ENCODE measurements at places on chromosomes 1 and 21.

- no peak for DNase-seq
Observed at GRCh38 chr21:42086969-42087368, 15.9 kb downstream of the UMODL1 start.

DNA sequence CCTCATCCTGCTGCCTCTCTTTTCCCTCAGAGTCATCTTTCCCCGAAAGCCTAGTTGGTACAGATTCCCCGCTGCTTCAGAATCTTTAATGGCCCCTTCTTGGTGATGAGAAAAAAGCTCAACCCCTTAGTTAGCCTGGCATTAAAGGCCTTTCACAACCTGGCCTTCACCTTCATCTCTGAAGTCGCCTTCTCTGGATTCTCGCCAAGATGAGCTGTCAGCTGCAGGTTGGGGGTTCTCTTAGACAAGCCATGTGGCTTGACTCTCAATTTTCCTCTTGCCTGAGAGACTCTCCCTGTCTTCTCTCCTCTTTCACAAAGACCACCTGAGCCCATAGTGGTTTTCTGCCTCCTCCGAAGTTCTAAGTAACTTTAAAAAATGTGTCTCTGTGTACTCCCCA is 15.5 kb upstream of the DISC1 start:
- DNase-seq: no peak

DNA sequence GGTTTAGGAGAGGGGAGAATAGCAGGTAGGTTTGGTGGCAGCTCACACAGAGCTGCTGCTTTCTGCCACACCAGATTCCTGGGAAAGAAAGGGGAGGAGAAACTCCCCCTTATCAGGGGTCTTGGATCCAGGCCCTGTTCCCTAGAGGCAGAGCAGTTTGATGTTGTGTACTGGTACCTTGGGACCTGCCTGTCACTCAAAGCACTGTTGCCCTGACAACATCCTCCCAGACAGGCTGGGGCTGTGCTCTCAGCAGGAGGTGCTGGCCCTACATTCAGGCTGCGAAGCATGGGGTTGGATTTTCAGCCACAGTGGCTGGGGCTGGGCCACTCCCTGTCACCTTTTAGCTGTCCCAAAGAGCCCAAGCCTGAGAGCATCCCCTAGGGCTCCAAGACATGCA is 188.0 kb downstream of the GRIK3 start:
- no peak for DNase-seq

DNA sequence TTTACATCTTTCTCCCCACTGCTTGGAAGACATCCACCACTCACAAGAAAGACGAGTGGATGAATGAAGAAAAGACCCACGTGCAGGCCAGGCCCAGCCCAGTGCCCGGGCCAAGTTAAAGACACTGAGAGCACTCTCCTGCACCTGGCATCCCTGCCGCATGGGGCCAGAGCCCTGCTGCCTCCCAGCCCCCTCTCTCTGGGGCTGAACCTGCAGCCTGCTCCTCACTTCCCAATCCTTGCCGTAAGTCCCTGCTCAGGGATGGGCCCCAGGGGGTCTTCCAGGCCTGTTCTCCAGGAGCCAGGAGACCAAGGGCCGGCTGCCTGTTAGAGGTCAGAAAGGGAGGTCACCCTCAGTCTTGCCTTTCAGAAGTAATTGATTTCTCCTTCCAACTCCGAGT is 168.5 kb upstream of the ZC3H12A start:
- no peak for DNase-seq

DNA sequence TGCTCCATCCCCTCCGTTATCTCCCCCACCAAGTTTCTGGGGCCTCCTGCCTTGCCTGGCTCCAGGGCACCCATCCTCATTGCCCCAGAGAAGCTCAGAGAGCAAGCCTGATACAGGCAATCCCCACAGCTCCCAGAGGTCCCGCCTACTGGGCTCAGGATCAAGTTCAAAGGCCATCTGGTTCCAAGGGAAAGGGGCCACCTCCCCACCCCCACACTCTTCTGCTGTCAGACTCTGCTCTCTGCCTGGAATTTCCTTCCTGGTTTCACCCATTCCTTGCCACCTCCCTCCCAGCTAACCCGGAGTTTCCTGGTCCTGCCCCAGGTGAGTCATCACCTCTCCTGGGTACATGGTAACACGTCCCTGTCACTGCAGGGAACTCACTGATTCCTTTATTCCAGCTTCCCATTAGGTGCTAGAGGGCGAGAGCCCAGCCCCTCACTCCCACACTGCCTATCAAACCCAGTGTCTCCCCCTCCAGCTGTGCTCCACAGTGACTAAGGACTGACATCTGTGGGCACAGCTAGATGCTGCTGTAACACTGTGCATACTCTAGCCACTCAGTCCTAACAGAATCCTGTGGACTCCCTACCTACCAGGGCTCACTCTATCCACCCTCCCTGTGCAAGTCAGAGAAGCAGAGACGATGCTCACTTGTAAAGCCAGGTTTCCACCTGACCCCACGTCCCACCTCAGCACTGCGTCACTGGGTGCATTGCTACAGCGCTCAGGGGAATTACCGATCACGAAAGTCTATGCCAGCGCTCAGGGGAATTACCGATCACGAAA is 21.8 kb downstream of the RSPH1 start:
- no peak for DNase-seq

GRCh38 chr1:79497193-79497773 is 490.8 kb upstream of the ADGRL4 start:
- no peak for DNase-seq

GRCh38 chr1:109796484-109797302 is 33.0 kb upstream of the EPS8L3 start:
- DNase-seq: no peak

DNA sequence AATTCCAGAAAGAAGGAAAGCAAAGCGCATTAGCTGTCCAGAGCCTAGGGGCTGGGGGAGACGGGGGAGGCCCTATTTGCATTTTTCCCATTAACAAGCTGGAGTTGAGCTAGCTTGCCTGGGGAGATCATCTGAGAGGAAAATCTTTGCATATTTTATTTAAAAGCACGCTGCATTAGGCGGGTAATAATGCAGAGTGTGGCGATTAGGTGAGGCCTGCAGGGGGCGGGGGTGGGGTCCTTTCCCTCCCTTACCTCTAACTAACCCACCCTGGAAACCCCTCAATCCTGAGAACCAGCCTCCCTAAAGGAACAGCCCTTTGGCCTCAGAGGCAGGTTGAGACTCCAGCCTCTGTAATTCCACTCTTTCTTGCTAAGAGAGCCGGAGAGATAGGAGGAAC is 16.2 kb downstream of the C1orf216 start:
- DNase-seq: no peak

- no peak for DNase-seq
Observed at GRCh38 chr21:25855576-25855975, 120.8 kb downstream of the GABPA start.

GRCh38 chr1:115656461-115657077 is 14.8 kb downstream of the VANGL1 start:
- DNase-seq: no peak

- no peak for DNase-seq
Observed at GRCh38 chr1:159040893-159041724, 31.4 kb downstream of the IFI16 start.

DNA sequence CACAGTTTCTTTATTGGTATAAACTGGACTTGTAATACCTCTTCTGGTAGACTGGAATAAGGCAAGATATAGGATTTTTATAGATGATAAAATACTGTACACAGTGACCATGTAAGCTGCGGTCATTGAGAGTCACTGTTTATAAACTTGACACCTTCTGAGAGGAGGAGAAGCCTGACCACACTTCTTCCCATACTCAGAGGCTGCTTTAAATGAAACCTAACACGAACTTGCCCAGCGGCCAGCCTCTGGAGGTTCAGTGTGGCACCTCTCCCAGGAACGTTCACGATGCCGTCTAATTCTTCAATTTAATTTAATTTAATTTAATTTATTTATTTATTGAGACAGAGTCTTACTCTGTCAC is 22.5 kb downstream of the MTARC1 start:
- DNase-seq: no peak

- DNase-seq: no peak
Observed at GRCh38 chr1:3207217-3207848, 138.3 kb downstream of the PRDM16 start.

- DNase-seq: no peak
Observed at GRCh38 chr1:9601942-9602793, 13.5 kb downstream of the TMEM201 start.

GRCh38 chr1:234871710-234872271 is 256.8 kb downstream of the TOMM20 start:
- no peak for DNase-seq

- no peak for DNase-seq
Observed at GRCh38 chr1:198542632-198543031, 2.2 kb upstream of the ATP6V1G3 start.

- DNase-seq: no peak
Observed at GRCh38 chr1:41341772-41342562, 19.3 kb upstream of the FOXO6 start.

- no peak for DNase-seq
Observed at GRCh38 chr1:245428681-245429080, 273.9 kb downstream of the KIF26B start.

DNA sequence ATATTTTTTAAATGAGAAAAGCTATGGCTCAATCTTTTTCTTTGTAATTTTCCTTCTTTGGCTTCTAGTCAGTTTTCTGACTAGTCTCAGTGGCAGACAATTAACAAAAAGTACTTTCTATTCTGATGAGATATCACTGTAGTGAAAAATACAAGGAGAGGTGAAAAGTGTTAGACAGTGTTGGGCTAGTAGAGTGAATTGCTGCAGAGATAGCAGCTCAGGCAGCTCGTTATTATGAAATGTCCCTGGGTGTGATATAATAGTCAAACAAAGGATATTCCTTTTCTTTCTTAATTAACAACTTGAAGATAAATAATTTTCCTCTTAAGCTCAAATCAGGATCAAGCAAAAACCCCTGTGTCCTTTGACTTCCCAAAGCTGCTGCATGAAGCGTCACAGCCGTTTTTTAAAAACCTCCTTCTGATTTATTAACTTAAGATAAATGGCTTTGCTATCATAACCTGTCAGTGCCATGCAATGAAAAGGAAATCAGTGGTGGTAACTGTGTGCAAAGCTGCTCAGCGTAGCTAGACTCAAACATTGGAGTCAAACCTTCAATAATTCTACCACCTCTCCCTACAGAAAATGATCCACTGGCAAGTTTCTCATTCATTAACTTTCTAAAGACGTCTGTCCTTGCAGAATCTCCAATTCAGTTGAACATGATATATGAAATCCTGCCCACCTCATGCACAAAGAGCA is 646.6 kb upstream of the PTBP2 start:
- DNase-seq: no peak

- no peak for DNase-seq
Observed at GRCh38 chr1:160781914-160782689, 13.9 kb upstream of the LY9 start.

Data from activated CD4-positive, CD25-positive, alpha-beta regulatory T cell (primary cell).